ENCODE measurements at places on chromosomes 6 and 20.

DNA sequence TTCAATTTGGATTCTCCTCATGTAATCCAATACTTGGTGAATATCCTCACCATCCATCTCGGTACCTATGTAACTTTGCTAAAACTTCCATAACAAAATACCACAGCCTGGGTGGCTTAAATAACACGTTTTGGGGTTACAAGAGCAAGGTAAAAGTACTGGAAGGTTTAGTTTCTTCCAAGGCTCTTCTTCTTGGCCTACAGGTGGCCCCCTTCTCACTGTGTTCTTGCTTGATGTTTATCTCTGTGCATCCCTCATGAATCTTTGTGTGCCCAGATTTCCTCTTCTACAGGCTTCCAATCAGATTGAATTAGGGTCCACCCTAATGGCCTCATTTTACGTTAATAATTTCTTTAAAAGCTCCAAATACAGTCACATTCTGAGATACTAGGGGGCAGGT, 163.3 kb upstream of the HCRTR2 start:
- no peak for DNase-seq

GRCh38 chr20:24827603-24828295, 121.3 kb upstream of the CST7 start:
- DNase-seq = no peak

- no peak for DNase-seq
Observed at GRCh38 chr6:116971959-116972358, 94.9 kb downstream of the RFX6 start.

DNA sequence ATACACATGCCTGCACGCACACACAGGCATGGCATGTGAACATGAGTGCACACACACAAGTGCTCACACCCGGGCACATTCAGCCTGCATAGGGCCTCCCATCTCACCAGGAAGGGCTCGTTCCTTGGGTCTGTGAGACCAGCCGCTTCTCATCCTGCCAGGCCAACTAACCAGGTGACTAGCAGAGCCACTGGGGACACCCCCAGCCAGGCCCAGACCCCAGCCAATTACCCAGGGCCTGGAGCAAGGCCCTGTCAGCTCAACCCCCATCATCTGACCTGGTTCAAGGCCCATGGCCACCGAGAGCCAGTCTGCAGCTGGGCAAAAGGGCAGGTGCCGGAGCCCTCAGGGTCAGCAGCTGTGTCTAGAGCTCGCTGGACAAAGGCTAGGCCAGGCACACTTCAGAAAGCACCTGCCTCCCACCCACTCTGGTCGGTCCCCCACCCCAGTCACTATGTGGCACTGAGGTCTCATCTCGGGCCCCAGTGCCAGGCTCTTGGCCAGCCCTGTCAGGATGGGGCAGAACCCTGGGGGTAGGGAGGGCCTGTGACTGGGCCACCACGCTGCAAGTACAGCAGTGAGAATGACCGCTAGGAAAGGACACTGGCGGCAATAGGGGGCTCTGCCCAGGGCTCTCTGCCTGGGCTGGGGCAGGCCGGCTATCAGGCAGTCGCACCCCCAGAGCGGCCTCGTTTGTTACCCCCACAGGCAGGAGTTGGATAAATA, 26.8 kb upstream of the MRGBP start:
- no peak for DNase-seq

DNA sequence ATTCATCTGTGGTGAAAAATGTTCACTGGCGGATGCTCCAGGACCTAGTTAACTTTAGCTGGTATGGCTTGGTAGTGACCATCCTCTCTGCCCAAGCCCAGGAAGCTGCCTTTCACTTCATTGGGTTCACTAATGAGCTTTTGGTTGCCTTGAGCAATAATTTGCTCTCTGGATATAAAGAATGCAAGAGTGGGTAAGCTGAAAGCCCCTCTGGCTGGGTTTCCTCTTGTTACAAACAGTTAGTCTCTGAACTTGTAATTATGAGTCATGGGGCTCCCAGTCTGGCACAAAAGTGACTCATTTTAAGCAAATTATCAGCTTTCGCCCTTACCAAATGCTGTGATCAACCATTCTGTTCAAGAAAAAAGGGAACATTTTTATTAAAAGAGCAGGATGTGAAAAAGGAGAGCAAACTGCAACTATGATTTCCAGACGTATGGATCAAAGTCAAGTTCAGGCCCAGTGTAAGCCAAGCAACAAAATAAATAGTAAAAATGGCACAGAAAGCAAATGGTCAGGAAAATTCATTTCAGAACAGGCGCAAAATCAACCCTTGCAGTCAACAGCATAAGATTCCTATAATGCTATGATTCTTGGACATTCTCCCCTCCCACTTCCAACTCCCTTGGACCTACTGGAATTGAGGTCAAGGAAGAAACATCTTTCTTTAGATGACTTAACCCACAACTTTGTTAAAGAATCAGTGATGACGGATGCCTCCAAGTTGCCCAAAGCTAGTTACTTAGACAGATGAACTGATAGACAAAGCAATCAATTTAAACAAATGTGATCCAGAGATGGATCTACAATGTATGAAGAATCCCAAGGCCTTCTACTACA, 130.0 kb upstream of the KCNK16 start:
- no peak for DNase-seq

DNA sequence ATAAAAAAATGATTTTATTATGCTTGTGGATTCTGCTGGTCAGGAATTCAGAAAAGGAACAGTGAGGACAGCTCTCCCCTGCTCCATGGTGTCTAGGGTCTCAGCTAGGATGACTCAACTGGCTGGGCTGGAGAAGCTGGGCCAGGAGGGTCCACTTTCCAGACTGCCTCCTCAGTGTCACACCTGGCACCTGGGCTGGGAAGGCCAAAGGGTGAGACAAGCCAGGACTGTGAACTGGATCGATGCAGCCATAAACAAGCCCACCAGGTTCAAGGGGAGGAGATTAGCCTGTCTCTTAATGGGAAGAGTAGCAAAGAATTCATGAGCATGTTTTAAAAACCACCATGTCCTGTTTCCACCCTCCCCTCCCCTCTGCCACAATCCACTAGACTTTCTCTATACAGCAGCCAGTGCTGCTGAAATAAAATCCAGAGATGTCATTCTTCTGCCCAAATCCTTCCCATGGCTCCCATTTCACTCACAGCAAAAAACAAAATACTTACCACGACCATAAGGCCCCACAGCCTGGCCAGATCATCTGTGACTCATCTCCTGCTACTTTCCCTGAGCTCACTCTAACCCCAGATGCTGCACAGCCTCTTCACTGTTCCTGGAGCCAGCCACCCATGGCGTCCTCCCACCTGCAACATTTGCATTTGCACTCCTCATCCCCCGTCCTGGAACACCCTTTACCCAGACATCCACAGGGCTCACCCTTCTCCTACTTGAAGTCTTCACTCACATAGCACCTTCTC, 13.8 kb downstream of the SPTLC3 start:
- DNase-seq = no peak

GRCh38 chr6:49151957-49152356, 311.1 kb downstream of the MMUT start:
- no peak for DNase-seq

DNA sequence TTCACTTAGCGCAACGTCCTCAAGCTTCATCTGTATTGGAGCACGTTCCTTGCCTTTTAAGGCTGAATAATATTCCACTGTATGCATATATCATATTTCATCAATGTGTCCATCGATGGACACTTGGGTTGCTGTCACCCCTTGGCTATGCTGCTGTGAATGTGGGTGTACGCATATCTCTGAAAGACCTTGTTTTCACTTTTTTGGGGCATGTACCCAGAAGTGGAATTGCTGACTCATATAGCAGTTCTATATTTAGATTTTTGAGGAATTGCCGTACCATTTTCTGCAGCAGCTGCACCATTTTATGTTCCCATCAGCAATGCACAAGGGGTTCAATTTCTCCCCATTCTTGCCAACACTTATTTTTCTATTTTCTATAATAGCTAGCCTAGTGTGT, 22.8 kb upstream of the SLC23A2 start:
- no peak for DNase-seq

DNA sequence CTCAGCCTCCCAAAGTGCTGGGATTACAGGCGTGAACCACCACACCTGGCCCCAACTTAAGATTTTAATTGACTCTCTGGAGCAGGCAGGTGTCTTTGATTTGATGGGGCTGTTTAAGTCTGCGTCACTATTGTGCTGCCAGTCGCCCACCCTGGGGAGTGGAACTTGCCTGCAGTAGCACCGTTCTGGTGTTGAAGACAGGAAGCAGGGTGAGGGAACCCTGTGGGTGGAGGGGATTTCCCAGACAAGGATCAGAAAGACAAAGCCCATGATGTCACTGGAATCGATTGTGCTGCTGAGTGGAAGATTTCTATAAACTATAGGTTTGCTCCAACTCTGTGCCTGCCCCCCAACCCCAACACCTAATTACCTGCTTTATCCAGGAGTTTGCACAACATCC, 11.0 kb downstream of the ALDH8A1 start:
- no peak for DNase-seq

DNA sequence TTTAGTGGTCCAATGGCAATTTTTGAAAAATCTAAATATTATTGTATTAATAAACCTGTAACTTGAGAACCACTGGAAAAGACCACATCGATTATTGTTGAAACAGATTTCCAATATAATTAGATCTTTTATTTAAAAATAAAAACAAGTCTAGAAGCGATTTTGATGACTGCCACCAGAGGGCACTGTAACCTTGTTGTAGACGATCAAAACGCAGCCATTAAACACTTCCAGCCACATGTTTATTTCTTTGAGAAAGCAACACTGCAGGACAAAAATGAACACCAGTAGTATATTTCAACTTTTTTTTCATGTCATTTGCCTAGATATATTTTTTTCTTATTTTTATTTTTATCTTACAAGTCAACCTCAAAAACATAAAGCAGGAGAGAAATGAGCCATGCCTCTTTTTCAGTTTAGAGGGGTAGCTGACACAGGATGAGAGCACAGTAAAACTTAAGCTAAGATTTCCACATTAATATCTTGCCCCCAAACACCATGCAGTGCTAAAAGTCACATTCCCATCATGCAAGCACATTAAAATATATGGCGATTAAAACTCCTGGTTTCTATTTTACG, 115.4 kb downstream of the OPRM1 start:
- DNase-seq = peak; percentile 32

- no peak for DNase-seq
Observed at GRCh38 chr6:47709160-47709559, 10.8 kb downstream of the ADGRF4 start.

- no peak for DNase-seq
Observed at GRCh38 chr6:41258196-41258493, 28.3 kb downstream of the TREM1 start.

- DNase-seq = no peak
Observed at GRCh38 chr6:9481292-9482029, 933.4 kb downstream of the TFAP2A start.

DNA sequence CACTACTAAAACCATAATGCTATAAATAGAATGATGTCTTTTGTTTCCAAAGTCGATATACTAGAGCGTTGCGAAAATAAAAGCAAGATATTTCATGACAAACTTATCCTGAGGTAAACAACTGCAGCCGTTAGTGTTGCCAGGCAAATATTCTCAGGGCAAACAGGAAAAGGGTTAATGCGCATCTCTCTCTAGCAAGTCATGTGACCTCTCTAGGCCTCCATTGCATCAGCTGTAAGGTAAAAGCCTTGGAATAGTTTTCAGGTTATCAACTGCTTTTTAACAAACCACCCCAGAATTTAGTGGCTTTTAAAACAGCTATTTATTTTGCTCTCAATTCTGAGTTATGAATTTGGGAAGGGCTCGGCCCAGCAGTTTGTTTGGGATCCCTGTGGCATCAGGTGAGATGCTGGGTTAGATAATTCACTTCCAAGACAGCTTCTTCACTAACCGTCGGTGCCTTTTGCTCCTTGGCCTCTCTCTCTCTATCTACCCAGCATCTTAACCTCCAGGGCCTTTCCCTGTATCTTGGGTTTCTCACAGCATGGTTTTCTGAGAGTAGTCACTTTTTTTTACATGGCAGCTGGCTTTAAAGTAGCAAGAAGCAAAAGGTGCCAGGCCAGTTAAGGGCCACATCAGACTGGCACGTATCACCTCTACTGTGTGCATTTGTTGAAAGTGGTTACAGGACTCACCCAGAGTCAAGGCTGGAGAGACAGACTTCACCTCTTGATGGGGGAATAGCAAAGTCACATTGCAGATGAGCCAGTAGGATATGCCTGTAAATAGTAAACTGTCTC, 39.2 kb upstream of the LTV1 start:
- no peak for DNase-seq

- DNase-seq = no peak
Observed at GRCh38 chr6:49052901-49053300, 410.2 kb downstream of the MMUT start.

DNA sequence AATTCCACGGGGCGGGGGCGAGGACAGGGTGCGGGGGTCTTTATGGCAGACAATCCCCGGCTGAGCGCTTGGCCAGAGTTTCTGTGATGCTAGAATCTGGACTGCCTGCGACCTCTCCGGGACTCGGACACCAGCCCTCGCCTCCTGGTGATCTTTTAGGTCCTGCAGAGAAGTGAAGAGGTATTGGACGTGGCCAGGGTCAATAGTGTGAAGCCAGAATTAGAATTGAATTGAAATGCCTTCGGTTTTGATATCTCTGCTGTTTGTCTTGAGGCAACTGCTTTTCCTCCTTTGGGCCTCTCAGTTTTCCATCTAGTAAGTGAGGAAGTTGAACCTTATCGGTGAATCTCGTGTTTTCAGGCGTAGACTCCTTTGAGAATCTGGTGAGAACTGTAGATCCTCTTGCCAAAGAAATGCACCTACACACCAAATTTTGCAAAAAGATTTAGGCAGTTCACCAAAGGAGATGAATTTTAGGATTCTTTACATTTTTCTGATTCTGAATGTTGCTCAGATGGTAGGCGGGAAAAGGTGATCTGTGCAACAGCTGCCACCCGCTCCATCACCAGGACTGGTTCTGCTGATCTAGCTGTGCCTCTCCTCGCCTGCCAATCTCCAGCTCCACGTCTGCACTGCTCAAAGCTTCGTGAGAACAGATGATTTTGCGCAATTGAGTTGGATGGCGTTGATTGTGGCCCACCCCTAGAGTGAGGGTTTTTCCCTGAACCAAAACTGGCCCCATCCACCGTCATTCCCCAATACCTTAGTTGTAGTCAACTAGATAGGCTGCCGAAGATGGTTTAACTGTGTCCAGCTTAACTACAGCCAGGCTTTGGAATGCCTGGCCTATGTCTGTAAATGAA, 837 bp upstream of the OSER1 start:
- peak; percentile 53 for DNase-seq

GRCh38 chr6:56649782-56650181, 7.1 kb upstream of the DST start:
- DNase-seq = no peak

DNA sequence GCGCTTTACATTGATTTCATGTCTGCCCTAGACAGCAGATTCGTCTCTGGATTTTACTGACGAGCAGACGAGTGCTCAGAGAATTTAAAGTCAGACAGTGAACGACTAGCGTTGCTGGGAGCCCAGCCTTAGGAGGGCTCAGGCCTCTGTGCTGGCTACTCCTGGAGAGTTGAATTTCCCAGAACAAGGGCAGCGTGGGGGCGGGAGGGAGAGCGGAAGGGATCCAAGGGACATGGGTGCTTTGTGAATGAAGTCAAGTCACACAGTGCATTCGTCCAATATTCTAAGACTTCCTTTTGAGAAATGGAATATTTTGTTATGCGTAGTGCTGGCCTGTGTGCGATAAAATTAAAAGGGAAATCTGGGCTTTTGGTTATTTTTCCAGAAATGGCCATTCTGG, 126.5 kb downstream of the MYLK4 start:
- DNase-seq = no peak
